Thymus (tissue), 14 donors: ENCODE measurements at places on chromosomes 12 and 14. TPM values are rescaled to one million over a fixed set of nuclear protein-coding genes. Genes with fewer than 3 reads are reported as not detected.

ABCD4 gene
- 28.3 TPM for total RNA-seq

TEX52 gene
- total RNA-seq = 0.09 TPM

ANKRD33 gene
- not detected for total RNA-seq

CFL2 gene
- 7.9 TPM for total RNA-seq

PRH1 gene
- 18.7 TPM for total RNA-seq

BHLHE41 gene
- 0.61 TPM for total RNA-seq

DNA sequence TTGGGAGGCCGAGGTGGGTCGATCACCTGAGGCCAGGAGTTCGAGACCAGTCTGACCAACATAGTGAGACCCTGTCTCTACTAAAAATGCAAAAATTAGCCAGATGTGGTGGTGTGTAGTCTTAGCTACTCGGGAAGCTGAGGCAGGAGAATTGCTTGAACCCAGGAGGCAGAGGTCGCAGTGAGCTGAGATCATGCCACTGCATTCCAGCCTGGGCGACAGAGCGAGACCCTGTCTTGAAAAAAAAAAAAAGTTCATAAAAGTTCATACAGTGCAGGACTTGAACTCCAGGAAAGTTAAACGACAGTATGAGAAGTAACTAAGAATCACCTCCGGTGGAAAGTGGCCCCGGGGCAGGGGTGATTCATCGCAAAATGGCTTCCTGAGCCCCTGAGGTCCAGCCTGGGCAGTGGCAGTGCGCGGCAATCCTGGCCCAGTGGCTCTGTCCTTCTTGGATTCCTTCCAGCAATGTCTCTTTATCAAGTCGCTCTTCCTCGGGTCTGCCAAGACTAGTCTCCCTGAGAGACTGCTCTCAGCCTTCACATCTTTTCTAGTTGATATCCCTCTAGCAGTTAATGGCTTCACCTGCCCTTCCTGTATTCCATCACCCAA, 16.7 kb upstream of the MAP1LC3B2 start:
- no peak for DNase-seq
- H3K4me1 ChIP-seq = peaks cover 30% of the 10 kb centered on the region
- H3K4me3 ChIP-seq = no peak overlapping the region
- no peak overlapping the region for H3K27ac ChIP-seq

SSTR1 gene
- total RNA-seq = 0.09 TPM

GRCh38 chr14:69719501-69719951, 47.4 kb upstream of the SRSF5 start:
- no peak for DNase-seq
- H3K27me3 ChIP-seq = no peaks in the 10 kb centered on the region
- peaks cover 1% of the 10 kb centered on the region for H3K36me3 ChIP-seq
- no peak overlapping the region for H3K27ac ChIP-seq

DNA sequence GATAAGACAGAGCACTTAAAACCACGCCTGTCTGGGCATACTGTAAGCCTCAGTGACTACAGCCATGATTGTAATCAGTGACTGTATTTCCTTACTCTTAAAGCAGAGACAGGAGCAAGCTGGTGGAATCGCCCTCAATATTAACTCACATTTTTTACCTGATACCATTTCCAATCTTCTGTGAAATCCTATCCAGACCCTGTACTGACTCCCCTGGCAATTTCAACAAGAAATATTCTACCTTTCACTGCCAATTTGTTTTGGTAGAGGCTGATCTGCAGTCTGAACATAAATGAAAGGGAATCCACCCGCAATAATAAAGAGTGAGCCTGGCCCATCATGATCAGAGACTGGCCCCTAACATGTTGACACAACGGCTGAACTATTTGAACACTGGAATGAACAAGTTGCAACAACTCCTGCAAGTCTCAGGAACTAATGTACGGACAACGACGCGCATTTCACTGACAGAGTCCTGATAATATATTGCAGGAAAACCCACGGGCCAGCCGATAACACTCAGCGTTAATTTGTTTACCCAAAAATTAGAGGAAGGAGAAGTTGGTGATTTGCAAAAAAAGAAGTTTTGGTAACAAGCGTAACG, 195.5 kb upstream of the BTG1 start:
- no peaks in the 10 kb centered on the region for H3K27me3 ChIP-seq
- no peaks in the 10 kb centered on the region for H3K4me1 ChIP-seq
- no peak overlapping the region for H3K27ac ChIP-seq
- DNase-seq = no peak

DNA sequence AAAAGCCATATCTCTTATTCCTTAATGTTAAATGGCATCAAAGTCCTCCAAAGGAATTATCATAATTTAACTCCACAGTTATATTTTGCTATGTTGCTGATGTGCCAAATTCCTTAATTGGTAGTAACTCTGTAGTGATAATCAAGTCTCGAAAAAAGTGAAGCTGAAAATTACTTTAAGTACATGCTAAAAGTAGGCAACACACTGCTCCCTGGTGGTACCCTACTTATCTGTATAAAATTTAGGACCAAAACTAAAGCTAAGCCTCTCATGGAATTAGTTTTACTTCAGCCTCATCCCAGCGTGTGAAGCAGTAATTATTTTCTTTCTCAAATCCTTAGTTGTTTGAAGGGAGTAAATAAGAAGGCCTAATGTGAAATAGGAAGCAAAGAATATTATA, 132.8 kb downstream of the TTLL5 start:
- no peaks in the 10 kb centered on the region for H3K27me3 ChIP-seq
- no peak overlapping the region for H3K4me3 ChIP-seq
- no peaks in the 10 kb centered on the region for H3K36me3 ChIP-seq

CLEC4D gene
- 0.33 TPM for total RNA-seq

DNA sequence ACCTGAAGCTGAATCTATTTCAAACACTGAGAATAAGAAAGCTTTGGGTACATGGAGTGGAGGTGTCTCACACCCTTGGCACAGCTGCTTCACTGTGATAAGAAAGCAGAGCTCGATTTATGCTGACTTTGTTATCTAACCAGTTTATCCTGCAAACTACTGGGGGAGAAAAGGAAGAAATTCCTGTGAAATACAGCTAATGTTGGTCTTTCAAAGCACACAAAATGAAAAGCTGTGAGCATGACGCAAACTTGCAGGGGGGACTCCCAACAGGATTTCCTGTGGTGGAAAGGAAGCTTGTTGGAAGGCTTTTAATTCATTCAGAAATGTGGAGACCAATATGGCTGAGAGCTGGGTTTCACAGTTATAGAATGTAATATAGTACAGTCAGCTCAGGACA, 53.4 kb downstream of the SRGAP1 start:
- no peak for DNase-seq
- H3K36me3 ChIP-seq = no peaks in the 10 kb centered on the region
- H3K27ac ChIP-seq = no peak overlapping the region

GRCh38 chr12:193261-193660, 20.7 kb downstream of the SLC6A12 start:
- no peak overlapping the region for H3K4me3 ChIP-seq
- H3K27me3 ChIP-seq = peaks cover 19% of the 10 kb centered on the region
- peaks cover 5% of the 10 kb centered on the region for H3K4me1 ChIP-seq
- H3K27ac ChIP-seq = no peak overlapping the region
- no peaks in the 10 kb centered on the region for H3K36me3 ChIP-seq

ADCY6 gene
- 2.6 TPM for total RNA-seq

SYCP3 gene
- 0.76 TPM for total RNA-seq
